Psoas muscle (tissue), 8 donors: ENCODE measurements at places on chromosomes 5 and 9. TPM values are rescaled to one million over a fixed set of nuclear protein-coding genes. Genes with fewer than 3 reads are reported as not detected.
A peak's percentile ranks its signal among the peaks of the same experiment; 100 is the strongest.

DNA sequence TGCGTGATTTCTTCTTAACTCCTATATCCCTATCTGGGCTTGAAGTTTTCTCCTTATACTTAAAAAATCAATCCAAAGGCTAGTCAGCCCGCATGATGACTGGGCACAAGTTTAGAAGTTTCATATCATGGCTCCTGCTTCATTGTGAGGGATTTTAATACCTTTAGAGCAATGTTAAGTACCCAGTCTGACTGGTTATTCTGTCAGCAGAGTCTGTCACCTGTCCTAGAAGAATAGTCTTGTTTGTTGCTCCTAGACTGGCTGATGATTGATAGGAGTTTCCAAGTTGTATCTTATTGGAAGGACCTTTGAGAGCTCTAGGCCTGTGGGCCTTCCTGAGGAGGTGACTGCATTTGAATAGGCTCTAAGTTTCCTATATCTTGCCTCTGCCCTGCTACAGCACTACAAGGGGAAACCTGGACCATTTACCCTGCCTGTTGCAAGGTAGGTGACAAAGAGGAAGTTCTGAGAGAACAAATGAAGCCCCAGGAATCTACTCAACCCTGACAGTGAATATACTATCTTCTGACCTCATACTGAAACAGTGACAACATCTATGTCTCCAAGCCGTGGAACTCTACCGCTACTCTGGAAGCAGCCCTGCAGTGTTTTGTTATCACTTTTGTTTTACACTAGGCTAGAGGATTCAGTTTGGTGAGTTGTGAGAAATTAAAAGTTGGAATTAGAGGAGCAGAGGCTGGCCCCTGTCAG, 66.5 kb downstream of the F2RL2 start:
- H3K36me3 ChIP-seq = no peaks in the 10 kb centered on the region
- H3K4me3 ChIP-seq = no peak overlapping the region
- no peaks in the 10 kb centered on the region for H3K27me3 ChIP-seq
- DNase-seq = no peak
- no peak overlapping the region for H3K27ac ChIP-seq

DNA sequence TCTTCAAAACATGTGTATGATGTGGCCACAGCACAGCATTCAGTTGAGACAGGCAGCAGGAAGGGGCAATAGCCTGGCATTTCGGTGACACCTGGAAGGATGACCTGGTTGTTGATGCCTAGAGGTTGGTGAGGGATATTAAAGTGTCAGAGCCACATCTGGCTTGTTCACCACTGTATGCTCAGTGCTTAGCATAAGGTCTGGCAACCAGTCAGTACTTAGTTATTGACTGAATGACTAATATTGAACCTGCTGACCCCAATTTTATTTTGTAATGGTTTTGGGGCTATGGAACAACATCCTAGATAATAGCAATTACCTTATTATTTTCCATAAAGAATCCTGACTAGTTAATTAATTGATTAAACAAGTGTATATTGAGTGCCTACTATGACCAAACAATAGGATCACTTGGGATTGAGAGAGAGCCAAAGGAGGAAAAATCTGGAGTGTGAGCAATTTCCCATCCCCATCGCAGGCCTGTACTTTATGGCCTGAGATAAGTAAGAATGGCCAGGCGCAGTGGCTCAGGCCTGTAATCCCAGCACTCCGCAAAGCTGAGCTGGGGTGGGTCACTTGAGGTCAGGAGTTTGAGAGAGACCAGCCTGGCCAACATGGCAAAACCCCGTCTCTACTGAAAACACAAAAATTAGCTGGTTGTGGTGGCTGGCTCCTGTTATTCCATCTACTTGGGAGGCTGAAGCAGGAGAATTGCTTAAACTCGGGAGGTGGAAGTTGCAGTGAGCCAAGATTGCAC, 85.4 kb upstream of the PLPP1 start:
- no peak overlapping the region for H3K4me3 ChIP-seq
- no peak overlapping the region for H3K27ac ChIP-seq
- H3K4me1 ChIP-seq = peaks cover 9% of the 10 kb centered on the region
- no peak for DNase-seq

GRCh38 chr5:163619951-163620350, 114.5 kb downstream of the MAT2B start:
- no peaks in the 10 kb centered on the region for H3K36me3 ChIP-seq
- H3K4me1 ChIP-seq = no peaks in the 10 kb centered on the region
- no peak overlapping the region for H3K27ac ChIP-seq
- DNase-seq = no peak

DNA sequence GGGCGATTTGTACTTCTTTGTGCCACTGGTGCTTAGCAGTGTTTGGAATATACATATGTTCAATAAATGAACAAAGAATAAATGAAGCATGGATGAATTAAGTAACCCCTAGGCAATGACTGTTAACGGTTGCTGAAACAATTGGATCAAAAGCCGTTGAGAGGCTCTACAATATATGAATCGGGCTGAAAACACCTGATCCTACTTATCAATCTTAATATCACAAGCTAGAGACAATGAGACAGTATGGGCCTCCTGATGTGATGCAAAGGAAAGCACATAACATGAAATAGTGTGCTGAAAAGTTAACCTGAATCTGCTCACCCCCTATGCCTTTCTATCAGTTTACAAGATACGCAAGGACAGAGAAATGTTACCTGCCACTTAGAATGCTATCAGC, 410.3 kb upstream of the RGMB start:
- H3K27ac ChIP-seq = no peak overlapping the region
- H3K27me3 ChIP-seq = no peaks in the 10 kb centered on the region
- no peak overlapping the region for H3K4me3 ChIP-seq
- no peaks in the 10 kb centered on the region for H3K4me1 ChIP-seq
- H3K36me3 ChIP-seq = no peaks in the 10 kb centered on the region

Gene DCANP1
- not detected for polyA plus RNA-seq

- no peak overlapping the region for H3K4me3 ChIP-seq
- no peak for DNase-seq
- H3K27me3 ChIP-seq = no peaks in the 10 kb centered on the region
- no peak overlapping the region for H3K27ac ChIP-seq
- H3K36me3 ChIP-seq = no peaks in the 10 kb centered on the region
- peaks cover 19% of the 10 kb centered on the region for H3K4me1 ChIP-seq
Measured at GRCh38 chr5:154945695-154946301, 4.9 kb downstream of the MRPL22 start.

GRCh38 chr5:52840277-52841050, 52.7 kb downstream of the ITGA1 start:
- H3K4me3 ChIP-seq = no peak overlapping the region
- H3K4me1 ChIP-seq = peaks cover 7% of the 10 kb centered on the region
- no peak overlapping the region for H3K27ac ChIP-seq
- H3K36me3 ChIP-seq = no peaks in the 10 kb centered on the region

DNA sequence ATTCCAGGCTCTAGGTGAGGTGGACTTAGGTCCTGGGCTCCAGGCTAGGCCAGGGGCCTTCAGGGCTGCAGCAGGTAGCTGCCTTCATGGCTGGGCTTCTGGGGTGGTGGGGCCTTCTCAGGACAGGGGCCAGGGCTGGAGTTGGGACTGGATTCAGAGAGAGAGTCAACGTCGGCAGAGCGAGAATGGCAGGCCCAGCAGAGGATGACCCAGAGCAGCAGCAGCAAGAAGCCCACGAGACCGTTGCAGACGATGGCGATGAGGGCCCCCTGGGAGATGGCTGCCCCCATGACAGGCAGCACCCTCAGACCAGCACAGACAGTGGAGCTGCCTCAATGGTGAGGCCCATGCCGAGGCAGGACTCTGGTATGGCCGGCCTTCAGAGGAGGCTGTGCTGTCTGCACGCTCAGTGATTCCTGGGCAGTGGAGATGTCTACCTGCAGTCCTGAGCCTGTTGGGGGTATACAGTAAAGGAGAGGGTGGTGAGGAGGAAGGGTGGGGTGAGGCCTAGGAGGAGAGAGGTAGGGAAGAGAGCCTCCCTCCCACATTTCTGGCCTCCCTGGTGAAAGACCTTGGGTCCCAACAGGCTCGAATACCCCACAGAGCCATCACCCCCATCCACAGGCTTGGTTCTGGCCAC, 1.3 kb downstream of the ENHO start:
- H3K4me3 ChIP-seq = no peak overlapping the region
- H3K36me3 ChIP-seq = no peaks in the 10 kb centered on the region
- no peaks in the 10 kb centered on the region for H3K27me3 ChIP-seq
- H3K27ac ChIP-seq = no peak overlapping the region
- H3K4me1 ChIP-seq = peaks cover 6% of the 10 kb centered on the region

- no peak overlapping the region for H3K27ac ChIP-seq
- no peaks in the 10 kb centered on the region for H3K4me1 ChIP-seq
Measured at GRCh38 chr9:110351009-110351467, 13.4 kb upstream of the TXNDC8 start.

Gene PCDHA1
- not detected for polyA plus RNA-seq

Gene PCDHA4
- polyA plus RNA-seq = 0.01 TPM

DNA sequence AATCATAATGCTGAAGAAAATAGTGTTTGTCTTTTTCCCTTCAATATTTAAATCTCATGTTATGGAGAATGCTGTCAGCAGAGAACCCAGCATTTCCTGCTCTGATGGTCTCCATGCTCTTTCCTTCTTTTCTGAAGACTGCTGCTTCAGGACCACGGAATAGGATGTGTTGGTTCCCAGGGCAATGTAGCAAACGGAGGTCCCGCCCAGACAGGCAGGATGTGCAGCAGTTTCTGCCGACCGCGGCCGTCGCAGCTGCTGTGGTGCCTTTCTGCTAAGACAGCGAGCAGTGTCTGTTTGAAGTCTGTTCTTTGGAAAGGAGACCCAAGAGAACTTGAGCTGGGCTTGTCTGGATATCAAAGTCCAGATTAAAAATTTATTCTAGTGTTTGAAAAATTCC, 654.3 kb downstream of the CCDC171 start:
- no peaks in the 10 kb centered on the region for H3K27me3 ChIP-seq
- no peaks in the 10 kb centered on the region for H3K4me1 ChIP-seq
- H3K4me3 ChIP-seq = peak overlapping the region; percentile 6
- no peak overlapping the region for H3K27ac ChIP-seq

GRCh38 chr9:81720450-81721086, 31.2 kb upstream of the TLE1 start:
- DNase-seq = no peak
- no peaks in the 10 kb centered on the region for H3K27me3 ChIP-seq
- no peaks in the 10 kb centered on the region for H3K36me3 ChIP-seq
- H3K4me3 ChIP-seq = no peak overlapping the region
- no peaks in the 10 kb centered on the region for H3K4me1 ChIP-seq
- no peak overlapping the region for H3K27ac ChIP-seq

- H3K4me1 ChIP-seq = no peaks in the 10 kb centered on the region
- H3K27ac ChIP-seq = no peak overlapping the region
- H3K36me3 ChIP-seq = no peaks in the 10 kb centered on the region
- H3K4me3 ChIP-seq = no peak overlapping the region
- no peaks in the 10 kb centered on the region for H3K27me3 ChIP-seq
- no peak for DNase-seq
Measured at GRCh38 chr5:4232084-4232483, 636.5 kb downstream of the IRX1 start.

DNA sequence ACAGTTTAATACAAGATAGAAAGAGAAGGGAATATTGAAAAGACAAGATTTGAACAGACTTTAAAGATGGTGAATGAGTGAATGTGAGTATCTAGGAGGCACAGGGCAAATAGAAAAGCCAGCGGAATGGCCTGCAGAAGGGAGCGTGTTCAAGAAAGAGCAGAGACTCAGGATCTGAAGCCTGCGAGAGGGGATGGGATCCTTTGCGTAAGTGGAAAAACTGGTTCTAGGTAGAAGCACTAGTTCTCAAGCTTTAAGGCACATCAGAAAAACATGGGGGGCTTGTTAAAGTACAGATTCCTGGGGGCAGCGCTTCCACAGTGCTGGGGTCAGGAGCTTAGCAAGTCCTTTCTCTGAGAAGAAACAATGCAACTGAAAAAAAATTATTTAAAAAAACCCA, 94.8 kb upstream of the NFIL3 start:
- no peak overlapping the region for H3K4me3 ChIP-seq
- H3K27me3 ChIP-seq = no peaks in the 10 kb centered on the region
- no peak overlapping the region for H3K27ac ChIP-seq
- H3K4me1 ChIP-seq = no peaks in the 10 kb centered on the region
- DNase-seq = no peak

Gene ECSCR
- 7.6 TPM for polyA plus RNA-seq

- H3K27ac ChIP-seq = no peak overlapping the region
- no peaks in the 10 kb centered on the region for H3K4me1 ChIP-seq
- H3K36me3 ChIP-seq = no peaks in the 10 kb centered on the region
- no peaks in the 10 kb centered on the region for H3K27me3 ChIP-seq
Measured at GRCh38 chr5:113675166-113675565, 161.7 kb downstream of the YTHDC2 start.

Gene ARID3C
- not detected for polyA plus RNA-seq

DNA sequence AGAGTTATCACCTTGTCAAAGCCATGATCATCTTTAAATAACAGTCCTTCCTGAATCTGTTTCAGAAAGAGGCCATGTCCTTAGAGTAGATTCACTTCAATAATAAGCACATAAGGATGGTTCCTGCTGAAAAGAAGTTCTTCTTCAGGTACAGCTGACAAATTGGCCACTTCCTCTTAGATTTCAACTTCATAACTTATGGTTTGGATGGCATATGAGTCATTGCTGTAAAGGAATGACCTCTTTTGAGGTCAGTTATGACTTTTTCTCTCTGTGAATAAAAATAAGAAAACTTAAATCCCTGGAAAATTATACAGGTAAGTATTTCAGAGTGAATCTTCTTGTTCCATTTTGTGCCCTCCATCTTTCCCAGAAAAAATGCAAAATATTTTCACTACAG, 555.3 kb upstream of the ZNF462 start:
- no peak for DNase-seq
- H3K36me3 ChIP-seq = no peaks in the 10 kb centered on the region
- H3K4me1 ChIP-seq = no peaks in the 10 kb centered on the region
- no peak overlapping the region for H3K4me3 ChIP-seq
- H3K27me3 ChIP-seq = no peaks in the 10 kb centered on the region

GRCh38 chr9:86238861-86239770, 20.3 kb downstream of the C9orf153 start:
- no peaks in the 10 kb centered on the region for H3K36me3 ChIP-seq
- H3K4me1 ChIP-seq = no peaks in the 10 kb centered on the region
- H3K27me3 ChIP-seq = no peaks in the 10 kb centered on the region
- no peak overlapping the region for H3K4me3 ChIP-seq
- DNase-seq = no peak

GRCh38 chr9:100074093-100074492, 24.7 kb downstream of the ERP44 start:
- no peaks in the 10 kb centered on the region for H3K27me3 ChIP-seq
- H3K27ac ChIP-seq = no peak overlapping the region
- DNase-seq = no peak
- no peak overlapping the region for H3K4me3 ChIP-seq
- peaks cover 9% of the 10 kb centered on the region for H3K4me1 ChIP-seq

DNA sequence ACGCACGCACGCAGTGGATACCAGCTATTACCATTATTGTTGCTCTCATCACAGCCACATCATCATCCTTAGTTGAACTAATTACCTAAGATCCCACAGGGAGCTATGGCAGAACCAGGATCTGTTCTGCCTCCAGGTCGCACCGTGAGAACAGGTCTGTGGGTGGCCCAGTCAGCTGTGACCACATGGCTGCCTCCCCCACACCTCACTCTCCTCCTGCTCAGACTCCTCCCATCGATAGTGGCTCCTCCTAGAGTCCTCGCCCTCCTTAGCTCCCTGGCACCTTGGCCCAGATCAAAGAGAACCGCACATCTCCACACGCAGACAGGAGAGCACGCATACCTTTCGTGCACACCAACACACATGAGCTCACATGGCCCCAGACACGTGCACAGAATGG, 32.4 kb upstream of the RPL26L1 start:
- H3K4me1 ChIP-seq = peaks cover 5% of the 10 kb centered on the region
- H3K27ac ChIP-seq = no peak overlapping the region
- no peak overlapping the region for H3K4me3 ChIP-seq
- DNase-seq = no peak
- H3K36me3 ChIP-seq = peaks cover 35% of the 10 kb centered on the region

GRCh38 chr9:31556667-31557463, 827.6 kb upstream of the ACO1 start:
- H3K27ac ChIP-seq = no peak overlapping the region
- H3K36me3 ChIP-seq = no peaks in the 10 kb centered on the region
- DNase-seq = no peak
- no peak overlapping the region for H3K4me3 ChIP-seq
